ENCODE measurements at places on chromosomes 1 and 21.

DNA sequence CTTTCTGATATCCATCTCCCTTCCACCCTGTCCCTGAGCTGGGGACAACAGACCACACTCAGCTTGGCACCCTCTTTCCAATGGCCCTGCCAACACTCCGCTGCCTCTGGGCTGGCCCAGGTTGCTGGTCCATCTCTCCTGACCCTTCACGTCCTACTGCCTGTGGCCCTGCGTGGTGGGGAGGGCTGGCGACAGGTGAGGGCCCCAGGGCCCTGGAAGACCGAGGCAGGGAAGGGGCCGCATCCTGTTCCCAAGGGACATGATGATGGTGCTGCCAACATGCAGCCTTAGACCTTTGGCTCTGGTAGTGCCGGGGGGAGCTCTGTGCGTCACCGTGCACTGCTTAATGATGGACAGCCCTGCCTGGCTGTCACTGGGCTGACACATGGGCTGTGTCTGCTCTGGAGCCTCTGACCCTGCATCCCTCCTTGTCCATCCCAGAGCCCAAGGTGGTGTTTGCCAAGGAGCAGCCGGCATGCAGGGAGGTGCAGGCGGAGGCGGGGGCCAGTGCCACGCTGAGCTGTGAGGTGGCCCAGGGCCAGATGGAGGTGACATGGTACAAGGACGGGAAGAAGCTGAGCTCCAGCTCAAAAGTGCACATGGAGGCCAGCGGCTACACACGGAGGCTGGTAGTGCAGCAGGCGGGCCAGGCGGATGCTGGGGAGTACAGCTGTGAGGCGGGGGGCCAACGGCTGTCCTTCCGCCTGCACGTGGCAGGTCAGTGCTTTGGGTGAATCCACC is 65.2 kb downstream of the OBSCN start:
- DNase-seq = no peak

DNA sequence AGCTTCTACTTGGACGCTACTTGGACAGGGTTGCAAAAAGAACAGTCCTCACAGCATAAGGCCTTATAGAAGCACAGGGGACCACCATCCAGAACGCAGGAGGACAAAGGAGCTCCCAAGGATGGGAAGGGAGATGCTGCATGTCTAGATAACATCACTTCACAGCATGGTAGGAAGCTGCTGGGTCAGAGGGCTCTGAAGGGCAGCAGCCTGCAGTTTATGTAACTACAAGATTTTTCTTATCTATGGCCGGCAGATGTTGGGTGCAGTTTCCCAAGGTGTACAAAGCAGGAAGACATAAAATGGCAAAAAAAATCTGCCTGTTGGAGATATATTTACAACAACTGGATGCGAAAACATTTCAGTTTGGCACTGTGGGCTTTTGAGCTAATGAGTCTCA is 45.3 kb upstream of the SLC5A9 start:
- DNase-seq = no peak

GRCh38 chr1:24735509-24736375 is 9.5 kb upstream of the CLIC4 start:
- DNase-seq = no peak

GRCh38 chr1:68045511-68046180 is 4.8 kb downstream of the DIRAS3 start:
- DNase-seq = no peak

GRCh38 chr1:235984041-235984825 is 80.7 kb downstream of the NID1 start:
- DNase-seq = no peak

- DNase-seq = no peak
These were observed 1122.9 kb upstream of the B3GALT2 start for GRCh38 chr1:194309269-194309668.

DNA sequence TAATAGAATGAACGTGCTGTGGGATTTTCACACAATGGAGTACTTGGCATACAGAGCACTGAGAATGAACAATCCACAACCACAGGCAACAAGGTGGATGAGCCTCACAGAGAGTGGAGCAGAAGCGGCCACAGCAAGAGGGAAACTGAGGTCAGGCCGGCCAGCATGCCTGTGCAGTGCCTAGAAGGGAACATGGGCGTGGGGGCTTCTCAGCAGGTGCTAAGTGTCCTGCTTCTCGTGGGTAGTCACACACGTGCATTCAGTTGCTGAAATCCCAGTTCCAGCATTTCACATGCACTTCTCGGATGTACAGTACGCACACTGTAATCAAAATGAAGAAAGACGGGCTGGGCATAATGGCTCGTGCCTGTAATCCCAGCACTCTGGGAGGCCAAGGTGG is 33.1 kb downstream of the WDR4 start:
- DNase-seq = no peak

DNA sequence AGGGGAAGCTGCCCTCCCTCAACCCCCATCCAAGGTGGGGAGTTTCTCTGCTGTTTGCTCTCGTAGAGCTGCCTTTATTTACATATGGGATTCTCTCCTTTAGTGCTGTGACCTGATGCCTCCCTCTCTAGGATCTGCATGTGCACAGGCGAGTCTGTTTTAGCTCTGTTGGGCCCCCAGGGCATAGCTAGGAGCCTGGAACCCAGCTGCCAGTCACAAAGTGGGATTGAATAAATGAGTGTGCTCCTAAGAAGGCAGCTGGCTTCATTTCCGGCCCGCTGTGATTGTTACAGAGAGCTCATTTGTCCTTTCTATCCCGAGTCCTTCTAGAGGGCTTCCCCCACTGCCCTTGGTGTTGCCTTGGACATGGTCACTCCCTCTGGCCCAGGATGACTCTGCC is 176.6 kb downstream of the GRIK3 start:
- no peak for DNase-seq

GRCh38 chr21:46153247-46154154 is 1.9 kb downstream of the FTCD start:
- DNase-seq = no peak

DNA sequence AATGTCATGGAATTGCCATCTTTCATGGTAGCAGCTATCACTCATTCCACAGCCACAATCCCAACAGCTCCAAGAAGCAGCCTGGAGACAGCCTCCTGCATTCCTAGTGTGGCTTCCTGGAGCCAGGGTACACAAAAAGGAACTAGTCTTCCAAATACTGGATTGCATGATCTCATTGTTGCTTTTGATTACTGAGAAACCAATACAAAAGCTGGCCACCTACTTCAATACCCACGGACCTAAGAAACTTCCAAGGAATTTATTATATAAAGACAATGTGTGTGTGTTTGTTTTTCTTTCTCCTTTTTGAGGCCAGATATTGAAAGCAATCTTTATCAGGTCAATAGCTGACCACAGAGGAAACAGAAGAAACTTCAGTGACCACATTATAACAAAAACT is 25.6 kb downstream of the CEP170 start:
- DNase-seq = no peak

DNA sequence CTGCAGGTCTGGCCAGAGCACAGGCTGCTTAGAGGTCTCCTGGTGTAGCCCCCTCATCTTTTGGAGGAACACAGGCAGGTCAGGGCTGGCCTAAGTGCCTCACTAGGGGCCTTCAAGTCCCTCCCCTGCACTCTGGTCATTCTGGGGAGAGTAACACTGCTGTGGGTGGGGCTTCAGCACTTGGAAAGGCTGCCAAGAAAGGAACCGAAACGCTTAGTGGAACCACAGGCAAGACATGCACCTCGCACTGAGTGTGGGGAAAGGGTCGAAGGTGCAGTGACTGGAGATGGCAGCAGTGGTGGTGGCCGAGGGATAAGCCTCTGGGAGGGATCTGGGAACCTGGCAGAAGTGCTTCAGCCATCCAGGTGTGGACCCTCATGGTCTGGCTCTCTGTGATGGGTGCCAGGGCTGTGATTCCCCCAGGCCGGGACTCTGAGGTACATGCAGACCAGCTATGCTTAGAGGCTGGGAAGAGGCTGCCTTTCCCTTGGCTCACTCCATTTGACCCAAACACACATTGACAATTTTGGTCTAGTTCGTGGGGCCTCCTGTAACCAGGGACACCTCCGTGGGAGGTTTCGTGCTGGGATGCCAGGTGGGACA is 182.9 kb upstream of the CSF3R start:
- DNase-seq = no peak

GRCh38 chr1:239816081-239816782 is 275.5 kb upstream of the FMN2 start:
- no peak for DNase-seq

DNA sequence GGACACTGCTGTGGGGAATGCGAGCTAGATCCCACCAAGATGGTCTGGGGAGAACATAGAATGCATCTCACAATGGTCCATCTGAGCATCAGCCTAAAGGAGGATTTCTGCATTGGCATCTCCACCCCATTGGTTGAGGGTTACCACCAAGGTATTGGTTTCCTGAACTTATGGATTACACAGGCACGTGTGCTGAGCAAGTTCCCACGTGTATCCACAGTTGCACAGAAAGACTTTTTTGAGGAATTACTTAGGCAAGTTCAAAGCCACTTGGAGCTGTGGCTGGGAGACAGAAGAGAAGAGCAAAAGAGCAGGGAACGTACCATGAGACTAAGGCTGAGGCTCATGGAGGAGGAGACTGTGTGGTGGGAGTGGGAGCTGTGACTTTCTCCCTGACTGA is 43.1 kb downstream of the KCNA2 start:
- no peak for DNase-seq

DNA sequence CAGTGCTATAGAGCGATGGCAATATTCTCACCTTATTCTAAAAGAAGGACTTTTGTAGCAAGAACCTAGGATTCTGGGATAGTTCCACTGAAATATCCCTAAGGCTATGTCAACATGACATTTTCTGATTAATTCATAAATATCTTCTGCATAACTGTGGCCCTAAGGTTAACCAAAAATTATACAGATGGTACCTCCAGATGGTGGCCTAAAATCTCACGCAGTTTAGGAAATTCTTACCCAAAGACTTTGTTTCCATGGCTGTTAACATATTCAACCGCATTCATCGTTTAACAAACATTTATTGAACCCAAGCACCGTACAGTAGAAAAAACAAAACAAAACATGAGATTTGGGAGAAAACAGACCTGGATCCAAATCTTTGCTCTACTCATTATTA is 19.1 kb downstream of the NID1 start:
- DNase-seq = no peak

GRCh38 chr1:119537966-119538365 is 31.0 kb downstream of the HSD3B1 start:
- no peak for DNase-seq

DNA sequence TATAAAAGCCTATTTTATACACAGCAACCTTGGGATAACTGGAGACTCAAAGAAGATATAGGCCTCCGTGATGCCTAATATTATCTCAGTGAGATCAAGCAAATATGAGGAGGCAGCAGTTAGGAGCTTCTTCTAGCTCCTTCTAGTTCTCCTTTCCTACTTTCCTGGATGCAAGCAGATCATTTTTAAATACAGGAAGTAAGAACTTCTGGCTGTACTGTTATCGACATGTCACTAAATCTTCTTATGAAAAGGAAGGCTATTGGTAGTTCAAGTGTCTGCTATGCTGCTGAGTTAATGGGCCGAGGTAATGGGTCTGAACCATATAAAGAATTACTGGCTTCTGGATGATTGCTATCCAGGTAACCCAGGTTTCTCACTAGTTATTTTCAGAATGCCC is 15.9 kb downstream of the HSPA13 start:
- DNase-seq = no peak

GRCh38 chr1:223261914-223262313 is 102.1 kb downstream of the SUSD4 start:
- no peak for DNase-seq

- no peak for DNase-seq
These were observed 11.9 kb downstream of the LYPLAL1 start for GRCh38 chr1:219185486-219186117.

DNA sequence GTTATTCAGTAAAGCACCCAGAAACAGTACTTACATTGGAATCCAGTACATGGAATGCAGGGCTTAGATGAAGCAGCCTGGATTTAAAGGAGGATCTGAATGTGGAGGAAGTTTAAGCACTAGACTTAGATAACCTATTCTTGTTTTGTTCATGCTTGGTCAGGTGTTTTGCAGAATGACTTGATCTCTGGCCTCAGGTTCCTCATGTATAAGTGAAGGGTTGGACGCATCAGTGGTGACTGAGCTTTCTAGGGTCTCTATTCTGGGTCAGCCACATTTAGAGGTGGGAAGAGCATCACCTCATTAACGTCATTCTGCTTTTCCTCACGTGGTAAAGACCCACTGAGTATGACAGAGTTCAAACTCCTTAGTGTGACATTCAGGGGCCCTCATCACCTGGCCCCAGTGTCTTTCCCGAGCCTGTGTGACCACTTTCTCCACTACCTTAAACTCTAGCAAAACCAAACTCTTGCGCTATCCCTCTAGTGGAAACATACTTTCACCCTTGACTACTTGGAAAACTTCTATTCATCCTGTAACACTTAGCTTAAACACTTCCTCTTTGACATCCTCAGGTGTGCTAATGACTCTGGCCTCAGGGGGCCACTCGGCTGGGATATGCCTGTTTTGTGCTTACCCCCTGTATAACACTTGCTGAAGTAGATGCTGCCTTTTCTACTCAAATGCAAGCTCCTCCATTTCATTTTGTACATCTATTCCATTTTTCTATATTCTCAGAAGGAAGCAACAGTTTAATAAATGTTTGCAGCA is 871 bp upstream of the ERICH3 start:
- no peak for DNase-seq

- DNase-seq = no peak
These were observed 7.4 kb downstream of the GPR25 start for GRCh38 chr1:200880212-200880611.

DNA sequence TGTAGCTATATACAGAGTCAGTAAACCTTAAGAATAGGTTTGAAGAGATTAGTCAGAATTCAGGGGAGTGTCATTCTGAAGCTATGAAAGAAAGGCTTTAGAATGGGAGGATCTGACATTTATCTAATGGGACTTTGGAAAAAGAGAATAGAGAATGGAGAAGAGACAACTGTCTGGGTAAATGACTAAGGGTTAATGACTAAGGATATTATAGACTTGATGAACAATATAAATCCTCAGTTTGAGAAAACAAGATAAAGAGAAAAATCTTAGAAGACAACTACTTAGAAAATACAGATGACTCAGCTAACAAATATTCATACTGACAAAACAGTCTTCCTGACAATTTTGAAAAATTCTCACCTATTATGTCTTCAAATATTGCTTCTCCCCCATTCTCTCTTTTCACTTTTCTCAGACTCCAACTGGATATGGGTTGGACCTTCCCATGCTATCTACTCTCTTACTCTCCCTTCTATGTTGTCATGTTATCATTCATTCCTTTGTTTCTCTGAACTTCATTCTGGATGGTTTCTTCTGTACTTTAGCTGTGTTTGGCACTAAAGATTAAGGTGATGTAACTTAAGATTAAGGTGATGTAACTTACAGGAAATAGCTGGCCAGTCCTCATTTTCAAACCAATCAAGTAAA is 20.4 kb downstream of the SLC16A1 start:
- DNase-seq = no peak

DNA sequence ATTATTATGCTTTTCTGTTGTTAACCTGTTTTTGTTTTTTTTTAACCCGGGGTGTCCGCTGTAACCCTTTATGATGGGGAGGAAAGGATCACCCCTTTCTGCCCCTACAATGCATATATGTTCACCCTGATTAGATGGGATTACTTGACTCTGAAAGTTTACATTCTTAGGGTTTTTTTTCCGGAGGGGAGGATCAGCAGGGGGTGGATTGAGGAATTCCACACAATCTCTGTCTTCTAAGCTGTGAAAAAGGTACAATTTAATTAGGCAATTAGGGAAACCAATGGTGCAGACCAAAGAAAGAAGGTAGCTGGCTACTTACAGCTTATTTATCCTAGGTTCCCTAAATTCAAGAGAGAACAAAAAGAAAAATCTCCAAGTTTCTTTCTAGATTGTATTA is 58.3 kb downstream of the EDEM3 start:
- DNase-seq = no peak

- no peak for DNase-seq
These were observed 10.6 kb downstream of the SLC19A1 start for GRCh38 chr21:45531393-45532215.

GRCh38 chr1:100249155-100249536 is 488 bp downstream of the DBT start:
- no peak for DNase-seq
